ENCODE measurements at places on chromosomes 13 and 19.
A peak's percentile ranks its signal among the peaks of the same experiment; 100 is the strongest.

DNA sequence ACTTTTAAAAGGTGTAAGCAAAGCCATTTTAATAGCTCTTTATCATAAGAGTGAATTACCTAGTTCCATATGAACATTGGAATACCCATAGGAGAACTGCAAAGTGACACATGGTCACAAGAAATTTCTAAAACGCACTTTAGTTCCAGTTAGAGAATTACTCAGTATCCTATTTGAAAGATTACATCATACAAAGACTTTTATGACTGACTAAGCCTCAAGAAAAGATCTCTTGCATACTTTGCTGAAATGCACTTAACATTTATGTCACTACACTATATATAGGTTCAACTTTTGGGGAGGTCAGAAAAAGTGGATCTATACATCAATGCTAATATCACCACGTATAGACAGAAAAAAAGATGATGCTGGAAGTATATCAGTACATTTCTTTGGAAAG, 7.1 kb downstream of the PCDH9 start:
- no peak for DNase-seq

GRCh38 chr13:28138012-28138755, at the start of gene PAN3:
Gene PAN3, plus strand, starts transcription at chr13:28138545. Its CDS starts 113 bp downstream, at chr13:28138658.
- DNase-seq, result peak; percentile 93

- no peak for DNase-seq
These were observed 832.0 kb upstream of the SLITRK5 start for GRCh38 chr13:86839221-86839620.

DNA sequence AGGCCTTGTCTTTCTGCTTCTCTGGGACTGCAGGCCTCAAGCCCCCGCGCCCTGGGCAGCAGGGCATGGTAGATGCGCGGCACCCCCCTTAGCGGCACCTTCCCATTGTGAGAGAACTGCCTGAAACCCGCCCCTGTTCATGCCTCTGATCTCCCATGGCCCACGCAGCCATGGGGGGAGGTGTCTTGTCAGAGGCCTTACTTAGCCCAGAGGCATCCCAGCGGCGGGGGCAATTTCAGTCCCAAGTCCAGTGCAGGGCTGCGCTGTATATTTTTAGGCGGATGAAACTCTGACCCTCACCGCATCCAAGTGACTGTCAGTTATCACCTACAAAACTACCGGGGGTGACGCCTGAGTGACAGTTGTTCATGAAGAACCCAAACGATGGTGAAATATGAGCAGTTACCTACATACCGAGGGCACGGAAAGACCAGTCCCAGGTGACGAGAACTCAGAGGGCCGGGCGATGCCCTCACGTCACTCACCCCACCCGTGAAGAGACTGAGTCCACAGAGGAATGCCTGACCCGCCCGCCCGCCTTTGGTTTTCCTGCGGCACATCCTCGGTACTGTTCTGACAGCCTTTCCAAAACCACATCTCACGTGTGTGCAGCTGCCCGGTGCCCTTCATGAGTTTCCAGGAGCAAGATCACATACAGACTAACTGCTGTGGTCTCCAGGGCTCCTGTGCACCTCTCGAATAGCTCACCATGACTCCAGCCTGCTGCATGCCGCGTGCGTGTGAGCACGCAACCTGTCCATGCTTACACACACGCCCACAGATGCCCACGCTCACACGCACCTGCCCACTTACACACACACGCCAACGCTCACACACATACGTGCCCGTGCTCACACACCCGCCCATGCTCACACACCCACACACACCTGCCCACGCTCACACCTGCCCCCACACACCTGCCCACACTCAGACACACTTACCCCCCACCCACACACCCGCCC, 14.4 kb downstream of the IL17D start:
- no peak for DNase-seq

DNA sequence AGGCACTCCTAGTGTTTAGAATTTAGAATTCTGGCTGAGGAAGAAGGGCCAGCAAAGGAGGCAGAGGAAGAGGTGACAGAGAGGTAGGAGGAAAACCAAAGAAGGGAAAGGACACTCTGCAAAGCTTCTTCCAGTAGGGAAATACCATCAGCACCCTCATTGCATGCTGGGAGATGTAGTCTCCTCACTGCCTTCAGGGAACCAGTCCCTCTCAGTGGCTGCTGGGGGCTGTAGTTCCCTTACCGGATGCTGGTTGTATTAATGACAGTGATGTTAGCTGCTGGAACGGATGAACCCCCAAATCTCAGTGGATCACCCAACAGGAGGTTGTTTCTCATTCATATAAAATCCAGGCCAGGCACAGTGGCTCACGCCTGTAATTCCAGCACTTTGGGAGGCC, 10.1 kb downstream of the GRIN2D start:
- peak; percentile 46 for DNase-seq

- DNase-seq, result no peak
These were observed 1761.8 kb downstream of the SLITRK5 start for GRCh38 chr13:89432997-89433396.

GRCh38 chr13:32246468-32246867, 68.7 kb downstream of the ZAR1L start:
- peak; percentile 44 for DNase-seq

DNA sequence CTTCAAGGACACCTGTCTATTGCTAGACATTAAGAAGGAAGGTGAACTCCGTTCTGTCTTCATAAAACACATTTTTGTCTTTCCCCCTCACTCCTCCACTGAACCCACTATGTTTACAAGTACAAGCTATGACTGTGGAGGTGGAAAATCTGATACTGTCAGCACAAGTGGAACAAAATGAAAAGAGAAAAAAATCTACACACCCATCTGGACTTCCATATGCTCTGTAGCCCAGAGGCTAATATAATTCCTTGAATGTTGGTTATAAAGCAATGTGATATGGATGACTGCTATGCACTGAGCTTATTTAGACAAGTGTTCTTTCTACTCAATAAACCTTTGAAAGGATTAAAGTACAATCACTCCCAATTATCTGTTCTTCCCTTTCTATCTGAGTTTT, 713.5 kb downstream of the DIAPH3 start:
- DNase-seq, result no peak

GRCh38 chr19:37078717-37079032, 442 bp downstream of the ZNF420 start:
- DNase-seq, result no peak

DNA sequence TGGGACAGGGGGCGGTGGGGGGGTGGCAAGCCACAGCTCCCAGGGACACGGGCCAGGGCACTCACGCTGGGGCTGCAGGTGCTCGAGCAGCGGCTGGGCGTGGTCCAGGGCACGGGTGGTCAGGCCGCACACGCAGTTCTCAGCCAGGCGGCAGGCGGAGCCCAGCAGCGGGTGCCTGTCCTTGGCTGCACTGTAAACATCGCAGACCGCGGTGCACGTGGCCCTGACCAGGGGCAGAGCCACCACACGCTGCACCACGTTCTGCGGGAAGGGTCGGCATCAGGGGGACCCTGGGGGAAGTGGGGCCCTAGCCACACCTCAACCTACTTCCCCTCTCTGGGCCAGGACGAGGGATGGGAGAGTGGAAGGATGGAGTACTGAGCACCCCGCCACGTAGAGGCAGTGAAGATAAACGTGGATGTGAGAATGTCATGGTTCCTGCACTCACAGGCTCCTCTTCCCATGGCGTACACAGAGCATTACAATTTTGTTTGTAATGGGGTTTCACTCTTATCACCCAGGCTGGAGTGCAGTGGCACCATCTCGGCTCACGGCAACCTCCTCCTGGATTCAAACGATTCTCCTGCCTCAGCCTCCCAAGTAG, 3.4 kb downstream of the PLIN5 start:
- DNase-seq, result no peak

DNA sequence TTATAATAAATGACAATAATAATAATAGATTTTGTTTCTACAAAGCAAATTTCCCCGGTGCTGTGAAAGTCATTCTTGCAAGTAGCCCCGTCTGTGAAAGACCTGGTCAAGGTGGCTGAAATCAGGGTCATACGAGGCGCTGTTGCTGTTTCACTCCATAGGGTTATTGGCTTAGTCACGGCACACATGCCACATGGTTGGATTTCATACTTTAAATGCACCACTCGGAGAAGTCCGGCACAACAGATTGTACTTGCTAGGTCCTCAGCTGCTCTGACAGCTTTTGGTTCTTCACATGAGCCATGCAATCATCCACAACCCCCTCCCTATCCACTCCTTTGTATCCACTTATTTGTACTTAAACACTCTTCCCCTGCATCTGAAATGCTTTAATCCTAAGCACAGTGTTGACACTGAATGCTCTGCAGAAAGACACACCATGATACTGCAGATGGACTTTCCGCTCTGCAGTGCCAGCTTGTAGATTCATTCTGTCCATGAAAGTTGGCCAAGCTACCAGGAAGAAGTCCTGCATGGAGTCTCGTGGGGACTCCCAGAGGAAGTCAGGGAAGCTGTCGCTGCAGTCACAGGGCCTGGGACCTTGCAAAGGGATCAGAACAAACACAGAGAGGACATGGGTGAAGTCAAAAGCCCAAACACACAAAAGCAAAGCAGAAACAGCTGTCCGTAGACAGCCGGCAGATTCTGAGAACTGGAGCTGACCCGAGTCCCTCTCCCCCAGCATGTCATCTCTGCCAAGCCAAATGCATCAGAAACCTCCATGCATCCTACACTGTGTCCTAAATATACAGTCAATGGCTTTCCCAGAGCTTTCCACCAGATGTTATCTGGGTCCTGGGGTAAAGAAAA, 124.6 kb downstream of the COL4A2 start:
- DNase-seq, result no peak

DNA sequence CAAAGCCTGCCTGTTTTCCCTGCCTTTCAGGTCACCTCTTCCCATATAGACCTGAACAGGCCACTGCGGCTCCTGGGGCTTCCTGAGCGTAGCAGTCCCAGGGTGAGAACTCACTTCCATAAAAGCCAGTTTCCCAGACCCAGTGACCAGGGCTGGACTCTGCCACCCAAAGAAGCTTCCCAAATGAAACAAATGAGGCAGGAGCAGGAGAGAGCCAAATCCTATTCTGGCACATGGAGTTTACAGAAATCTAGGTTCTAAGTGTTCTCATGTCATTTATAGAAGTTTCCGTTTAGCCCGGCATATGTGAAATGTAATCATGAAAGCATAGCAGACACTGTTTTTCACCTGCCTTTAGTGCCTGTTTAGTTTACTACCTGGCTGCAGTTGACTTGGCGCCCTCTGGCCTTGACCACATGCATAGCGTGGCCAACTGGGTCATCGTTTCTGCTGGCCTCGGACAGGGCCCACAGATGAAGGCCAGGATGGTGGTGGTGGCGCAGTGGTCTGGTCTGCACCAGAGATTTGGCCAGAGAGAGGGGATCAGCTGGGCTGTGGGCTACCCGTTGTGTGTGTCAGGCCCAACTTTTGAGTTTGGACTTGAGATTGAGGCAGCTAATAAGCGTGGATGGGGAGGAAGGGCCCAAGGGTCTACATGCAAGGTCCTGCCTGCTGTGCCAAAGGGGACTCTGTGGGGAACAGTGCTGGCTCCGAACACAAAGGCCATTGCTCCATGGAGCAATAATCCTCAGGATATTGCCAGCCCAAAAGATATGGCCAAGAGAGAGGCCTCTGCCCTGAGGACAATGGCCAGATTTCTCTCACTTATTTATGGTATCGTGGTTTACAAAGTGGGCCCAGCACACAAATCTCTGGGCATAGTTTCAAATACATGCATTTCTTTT, 43.3 kb downstream of the NFIX start:
- DNase-seq, result no peak

- no peak for DNase-seq
These were observed 155.5 kb downstream of the TNFSF13B start for GRCh38 chr13:108425056-108425455.

GRCh38 chr13:105070452-105070851, 1465.0 kb downstream of the EFNB2 start:
- no peak for DNase-seq

- DNase-seq, result no peak
These were observed 15.2 kb downstream of the RCN3 start for GRCh38 chr19:49543032-49543431.

DNA sequence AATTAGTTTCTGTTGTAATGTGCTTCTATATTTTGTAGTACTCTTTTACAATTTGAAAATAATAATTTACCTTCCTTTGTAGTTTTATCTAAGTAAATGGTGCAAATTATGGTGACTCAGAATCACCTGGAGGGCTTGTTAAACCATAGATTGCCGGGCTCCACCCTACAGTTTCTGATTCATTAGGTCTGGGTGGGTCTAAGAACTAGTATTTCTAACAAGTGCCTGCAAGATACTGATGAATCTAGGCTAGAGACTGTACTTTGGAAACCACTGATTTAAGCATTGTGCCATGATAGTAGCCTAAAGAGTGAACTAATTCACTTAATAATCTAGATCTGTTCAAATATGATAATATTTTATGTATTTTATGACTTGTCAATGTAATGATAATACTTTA, 437.4 kb upstream of the SPRY2 start:
- no peak for DNase-seq

GRCh38 chr19:21856773-21857514, 21.0 kb upstream of the ZNF43 start:
- no peak for DNase-seq

- no peak for DNase-seq
These were observed 15.9 kb downstream of the LHFPL6 start for GRCh38 chr13:39586958-39587605.

GRCh38 chr13:72566526-72566925, 160.9 kb downstream of the MZT1 start:
- no peak for DNase-seq

DNA sequence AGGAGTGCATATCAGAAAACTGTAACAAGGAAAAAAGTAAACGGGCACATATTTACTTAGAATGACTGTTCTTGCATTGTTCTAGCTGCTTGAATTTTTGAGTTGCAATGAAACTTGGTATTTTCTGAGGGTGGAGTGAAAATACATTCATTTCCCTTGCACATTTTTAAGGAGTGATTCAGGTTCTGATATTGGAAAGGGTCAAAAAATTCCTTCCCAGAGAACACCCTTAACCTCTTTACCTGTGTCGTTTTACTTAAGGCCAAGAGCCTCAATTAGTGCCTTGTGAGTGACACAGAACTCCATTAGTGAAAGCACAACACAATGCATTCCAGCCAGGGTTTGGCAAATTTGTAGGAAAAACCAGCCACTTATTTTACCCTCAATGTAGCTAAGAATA, 2.3 kb downstream of the ITGBL1 start:
- DNase-seq, result no peak

DNA sequence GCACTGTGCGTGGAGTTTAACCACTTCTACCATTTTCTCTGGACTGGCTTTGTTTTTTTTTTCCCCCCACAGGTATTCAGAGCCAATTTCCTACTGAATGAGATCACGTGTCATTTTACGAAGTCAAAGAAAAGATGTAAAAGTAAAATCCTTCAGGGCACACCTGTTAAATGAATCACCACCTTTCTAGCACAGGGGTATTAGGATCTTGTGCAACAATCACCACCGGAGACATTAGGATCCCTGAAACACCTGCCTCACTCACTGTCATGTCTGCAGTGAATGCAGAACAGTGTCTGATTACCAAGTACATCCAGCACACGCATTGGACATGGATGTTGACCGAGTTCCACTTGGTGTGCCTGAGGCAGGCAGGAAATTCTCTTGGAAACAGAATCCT, 17.2 kb downstream of the BRD4 start:
- DNase-seq, result no peak

DNA sequence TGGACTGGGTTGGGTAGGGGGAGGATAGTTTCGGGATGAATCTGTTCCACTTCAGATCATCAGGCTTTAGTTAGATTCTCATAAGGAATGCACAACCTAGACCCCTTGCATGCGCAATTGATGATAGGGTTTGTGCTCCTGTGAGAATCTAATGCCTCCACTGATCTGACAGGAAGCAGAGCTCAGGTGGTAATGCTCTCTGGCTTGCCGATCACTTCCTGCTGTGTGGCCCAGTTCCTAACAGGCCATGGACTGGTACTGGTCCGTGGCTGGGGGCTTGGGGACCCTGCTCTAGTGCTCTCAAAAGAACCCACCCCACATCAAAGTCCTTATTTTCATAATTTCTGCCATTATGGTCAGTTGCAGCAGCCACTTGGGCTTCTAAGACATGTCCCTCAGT, 30.1 kb downstream of the DNAJC3 start:
- no peak for DNase-seq
